ENCODE measurements at places on chromosomes 12 and 14.

- no peak for DNase-seq
- H3K4me3 ChIP-seq, result no peak overlapping the region
- no peaks in the 10 kb centered on the region for H3K4me1 ChIP-seq
- peaks cover 14% of the 10 kb centered on the region for H3K27me3 ChIP-seq
Measured at GRCh38 chr12:107318556-107318805, 225.1 kb upstream of the CRY1 start.

DNA sequence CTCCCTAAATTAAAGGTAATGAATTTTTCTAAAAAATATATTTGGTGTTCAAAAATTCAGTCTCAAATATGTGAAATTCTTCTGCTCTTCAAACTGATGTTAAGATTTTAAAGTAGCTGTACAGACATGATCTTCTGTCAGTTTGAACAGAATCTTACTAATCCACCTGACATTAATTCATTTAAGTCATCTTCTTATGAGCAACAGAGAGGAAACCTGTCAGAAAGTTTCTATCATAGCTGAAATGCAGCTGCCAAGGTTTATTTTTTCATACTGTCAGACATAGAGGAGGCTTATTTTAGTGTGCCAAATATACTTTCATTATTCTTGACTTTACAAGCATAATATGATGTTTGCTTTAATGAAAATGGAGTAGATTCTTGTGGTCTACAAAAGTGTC is 686.6 kb upstream of the MIS18BP1 start:
- H3K4me1 ChIP-seq, result no peaks in the 10 kb centered on the region
- H3K4me3 ChIP-seq, result no peak overlapping the region
- no peak for DNase-seq
- H3K27me3 ChIP-seq, result no peaks in the 10 kb centered on the region
- H3K27ac ChIP-seq, result no peak overlapping the region

- no peaks in the 10 kb centered on the region for H3K27me3 ChIP-seq
- DNase-seq, result no peak
- H3K27ac ChIP-seq, result no peak overlapping the region
- H3K4me3 ChIP-seq, result no peak overlapping the region
- no peaks in the 10 kb centered on the region for H3K4me1 ChIP-seq
- no peaks in the 10 kb centered on the region for H3K36me3 ChIP-seq
Measured at GRCh38 chr12:43969882-43970281, 134.0 kb downstream of the TMEM117 start.

- H3K27me3 ChIP-seq, result peaks cover 9% of the 10 kb centered on the region
- H3K27ac ChIP-seq, result no peak overlapping the region
- no peak overlapping the region for H3K4me3 ChIP-seq
- no peak for DNase-seq
- H3K4me1 ChIP-seq, result no peaks in the 10 kb centered on the region
Measured at GRCh38 chr12:107330831-107331431, 237.6 kb upstream of the CRY1 start.

DNA sequence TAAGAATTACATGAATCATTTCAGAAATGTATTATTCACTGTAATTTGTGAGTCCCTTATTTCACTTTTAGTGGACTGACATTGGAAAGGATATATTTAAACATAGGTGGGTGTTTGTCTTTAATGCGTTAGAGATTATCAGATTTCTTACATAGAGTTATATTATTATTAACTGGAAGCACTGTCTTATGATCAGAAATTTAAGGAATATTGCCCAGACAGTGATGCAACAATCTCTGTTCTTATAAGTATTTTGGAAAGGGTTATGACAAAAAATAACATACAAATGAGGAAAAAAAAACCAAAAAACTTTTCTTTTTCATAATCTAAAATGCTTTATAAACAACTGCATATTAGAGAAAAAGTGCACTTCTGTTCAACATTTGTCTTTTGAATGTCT is 836.6 kb downstream of the SLC6A15 start:
- no peak overlapping the region for H3K27ac ChIP-seq
- no peaks in the 10 kb centered on the region for H3K27me3 ChIP-seq
- DNase-seq, result no peak
- H3K4me1 ChIP-seq, result no peaks in the 10 kb centered on the region
- H3K36me3 ChIP-seq, result no peaks in the 10 kb centered on the region
- H3K4me3 ChIP-seq, result no peak overlapping the region

DNA sequence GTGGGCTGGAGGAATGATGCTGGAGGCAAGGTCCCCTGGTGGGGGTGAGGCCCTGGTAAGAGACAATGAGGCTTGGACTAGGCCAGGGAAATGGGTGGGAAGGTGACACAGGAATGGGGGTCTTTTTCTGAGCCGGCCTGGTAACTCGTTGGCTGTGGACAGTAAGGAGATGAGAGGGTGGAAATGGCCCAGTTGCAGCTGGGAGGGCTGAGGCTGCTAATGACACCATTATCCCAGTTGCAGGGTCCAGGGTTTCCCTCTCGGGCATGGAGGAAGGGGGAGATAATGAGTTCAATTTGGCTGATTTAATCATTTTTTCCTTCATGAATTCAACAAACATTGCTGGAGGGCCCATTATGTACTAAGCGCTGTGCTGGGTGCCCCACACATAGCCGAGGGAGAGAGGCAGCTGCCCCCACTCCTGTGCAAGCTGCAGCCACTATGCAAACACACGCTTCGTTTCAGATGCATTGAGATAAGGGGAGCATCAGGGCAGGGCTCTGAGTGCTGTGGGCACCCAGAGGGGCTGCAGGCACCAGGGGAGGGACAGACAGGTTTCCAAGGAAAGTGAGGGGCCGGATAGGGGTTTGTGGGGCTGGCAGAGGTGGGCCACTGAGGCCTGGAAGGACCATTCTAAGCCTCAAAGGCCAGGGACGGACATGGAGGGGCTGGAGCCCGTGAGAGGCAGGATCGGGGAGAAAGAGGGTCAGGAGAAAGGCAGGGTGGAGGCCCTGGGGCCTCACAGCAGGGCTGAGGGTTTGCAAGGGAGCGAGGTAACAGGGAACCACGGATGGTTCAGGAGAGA is 43.2 kb upstream of the MEG3 start:
- no peaks in the 10 kb centered on the region for H3K36me3 ChIP-seq
- DNase-seq, result no peak
- peaks cover 2% of the 10 kb centered on the region for H3K27me3 ChIP-seq
- no peak overlapping the region for H3K27ac ChIP-seq
- no peaks in the 10 kb centered on the region for H3K4me1 ChIP-seq
- no peak overlapping the region for H3K4me3 ChIP-seq

DNA sequence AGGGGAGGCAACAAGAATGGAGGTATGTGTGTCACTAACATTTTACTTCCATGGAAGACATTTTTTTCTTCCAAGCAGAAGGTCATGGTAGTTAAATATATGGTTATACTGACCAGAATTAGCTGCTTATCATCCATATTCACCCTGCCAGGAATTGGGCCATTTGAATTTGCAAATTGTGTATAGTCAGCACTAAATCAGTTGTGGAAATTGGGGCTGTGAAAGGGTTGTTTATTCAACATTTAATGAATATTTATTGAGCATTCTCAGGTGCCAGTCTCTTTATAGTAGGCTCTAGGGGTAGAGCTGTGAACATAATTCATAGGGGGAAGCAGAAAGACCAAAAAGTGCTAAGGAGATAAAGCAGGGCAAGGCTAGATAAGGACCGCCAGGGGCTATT is 38.0 kb downstream of the METAP2 start:
- no peak overlapping the region for H3K4me3 ChIP-seq
- peaks cover 2% of the 10 kb centered on the region for H3K36me3 ChIP-seq
- H3K27ac ChIP-seq, result no peak overlapping the region
- no peaks in the 10 kb centered on the region for H3K4me1 ChIP-seq
- no peak for DNase-seq

- H3K4me1 ChIP-seq, result peaks cover 43% of the 10 kb centered on the region
- no peak overlapping the region for H3K4me3 ChIP-seq
- DNase-seq, result no peak
- H3K36me3 ChIP-seq, result peaks cover 3% of the 10 kb centered on the region
Measured at GRCh38 chr14:61472801-61473376, 151.5 kb downstream of the PRKCH start.

DNA sequence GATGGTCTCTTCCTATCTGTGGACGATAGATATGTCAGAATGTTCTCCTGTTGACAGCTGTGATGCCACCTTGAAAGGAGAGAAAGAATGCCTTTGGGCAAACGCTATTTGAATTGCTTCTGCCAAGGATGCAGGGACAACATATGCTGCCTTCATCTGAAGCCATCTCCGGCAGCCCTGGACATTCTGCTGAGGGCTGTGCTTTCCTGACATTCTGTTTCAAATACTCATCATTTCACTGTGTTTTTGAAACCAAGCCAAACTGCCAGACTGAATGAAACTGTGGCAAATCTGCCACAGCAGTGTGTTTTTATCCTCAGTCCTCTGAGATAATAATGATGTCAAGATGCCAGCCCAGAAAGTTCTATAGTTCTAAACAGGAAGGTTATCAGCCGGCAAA is 85.8 kb upstream of the BCAT1 start:
- no peak for DNase-seq
- no peak overlapping the region for H3K27ac ChIP-seq
- H3K27me3 ChIP-seq, result no peaks in the 10 kb centered on the region
- no peaks in the 10 kb centered on the region for H3K4me1 ChIP-seq
- no peak overlapping the region for H3K4me3 ChIP-seq
- H3K36me3 ChIP-seq, result no peaks in the 10 kb centered on the region

DNA sequence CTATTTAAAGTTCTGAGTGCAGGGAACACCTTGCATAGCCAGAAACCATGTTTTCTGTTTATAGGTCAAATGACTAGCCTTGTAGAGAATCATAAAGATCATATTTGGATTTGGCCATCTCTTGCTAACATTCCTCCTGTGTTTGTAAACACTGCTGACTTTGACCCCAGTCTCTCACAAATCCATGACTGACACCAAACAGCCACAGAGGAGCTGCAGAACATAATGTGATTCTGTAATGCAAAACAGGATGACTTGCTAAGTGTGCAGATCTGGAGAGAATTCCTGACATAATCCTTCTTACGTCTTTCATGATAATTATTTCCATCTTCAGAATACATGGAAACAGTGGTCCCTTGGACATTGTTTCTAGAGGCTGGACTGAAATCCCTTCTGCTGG is 211.8 kb downstream of the BMP4 start:
- no peaks in the 10 kb centered on the region for H3K4me1 ChIP-seq
- H3K4me3 ChIP-seq, result no peak overlapping the region
- H3K27ac ChIP-seq, result no peak overlapping the region
- H3K36me3 ChIP-seq, result no peaks in the 10 kb centered on the region
- DNase-seq, result no peak

Data from GM12878 (cell line).